Hepatocyte (in vitro differentiated cells): ENCODE measurements at places on chromosomes 4 and X.

DNA sequence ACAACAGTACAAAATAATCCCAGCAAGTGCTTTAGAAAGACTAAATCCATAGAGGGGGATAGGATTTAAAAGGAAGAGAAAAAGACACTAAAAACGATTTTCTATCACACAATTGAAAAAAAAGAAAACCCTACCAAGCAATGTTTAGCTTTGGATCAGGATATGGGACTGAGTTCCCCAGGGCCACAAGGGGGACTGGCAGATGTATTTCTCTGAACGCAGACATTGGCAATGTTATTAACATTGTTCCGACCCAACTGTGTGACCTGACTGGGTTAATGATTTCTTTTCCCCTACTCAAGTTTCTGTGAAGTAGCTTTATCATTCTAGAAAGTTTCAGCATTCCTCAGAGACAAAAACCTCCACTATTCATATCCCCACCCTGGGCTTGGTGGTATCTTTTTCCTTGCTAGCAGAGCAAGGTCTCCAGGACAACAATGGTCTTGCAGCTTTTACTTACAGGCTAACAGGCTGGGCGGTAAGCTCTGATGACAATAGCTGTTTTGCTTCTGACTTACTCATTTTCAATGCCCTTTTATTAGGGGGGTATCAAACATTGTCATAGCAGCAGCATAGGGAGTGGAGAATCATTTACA lies 25.8 kb downstream of the SLC7A11 start:
- no peak for DNase-seq

GRCh38 chr4:122827879-122828601 lies 1.4 kb downstream of the FGF2 start:
- DNase-seq, result peak; percentile 69

DNA sequence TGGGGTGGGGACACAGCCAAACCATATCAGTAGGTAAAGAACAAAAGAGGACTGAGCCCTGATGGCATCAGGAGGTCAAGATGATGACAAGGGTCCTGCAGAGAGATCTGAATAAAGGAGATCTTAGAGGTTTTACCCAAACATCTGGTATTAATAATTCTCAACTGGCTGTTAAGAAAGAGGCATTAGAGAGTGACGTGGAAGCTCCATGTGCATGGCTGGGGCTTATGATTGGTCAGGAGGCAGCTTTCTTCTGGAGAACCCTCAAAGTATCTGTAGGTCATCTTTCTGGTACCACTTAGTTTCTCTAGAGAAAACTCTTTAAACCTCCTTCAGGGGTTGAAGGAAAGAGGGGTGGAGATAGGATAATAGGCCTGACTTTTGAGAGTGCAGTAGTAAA lies 18.7 kb downstream of the MGST2 start:
- DNase-seq, result no peak

- DNase-seq, result peak; percentile 51
Measured at GRCh38 chr4:173835903-173836302, 305.9 kb upstream of the HAND2 start.

DNA sequence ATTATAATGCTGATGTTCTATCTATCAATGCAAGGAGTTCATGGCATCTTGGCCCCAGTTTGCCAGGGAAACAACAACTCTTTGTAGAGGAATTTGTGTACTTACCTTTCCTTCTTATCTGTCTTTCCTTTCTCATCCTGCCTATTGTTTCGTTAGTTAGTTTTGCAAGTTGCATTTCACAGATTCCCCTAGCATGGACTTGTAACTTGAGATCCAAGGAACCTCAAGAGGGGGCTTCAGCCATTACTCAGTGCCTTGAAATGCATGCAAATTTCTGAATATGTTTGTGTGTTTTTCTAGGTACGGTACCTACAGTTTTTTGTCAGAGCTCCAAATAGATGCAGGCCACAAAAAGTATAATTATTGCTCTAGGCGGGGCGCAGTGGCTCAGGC lies 203.6 kb downstream of the LDB2 start:
- no peak for DNase-seq

- no peak for DNase-seq
Measured at GRCh38 chr4:3851211-3851610, 85.0 kb downstream of the ADRA2C start.
